ENCODE measurements at places on chromosomes 7 and 10.

DNA sequence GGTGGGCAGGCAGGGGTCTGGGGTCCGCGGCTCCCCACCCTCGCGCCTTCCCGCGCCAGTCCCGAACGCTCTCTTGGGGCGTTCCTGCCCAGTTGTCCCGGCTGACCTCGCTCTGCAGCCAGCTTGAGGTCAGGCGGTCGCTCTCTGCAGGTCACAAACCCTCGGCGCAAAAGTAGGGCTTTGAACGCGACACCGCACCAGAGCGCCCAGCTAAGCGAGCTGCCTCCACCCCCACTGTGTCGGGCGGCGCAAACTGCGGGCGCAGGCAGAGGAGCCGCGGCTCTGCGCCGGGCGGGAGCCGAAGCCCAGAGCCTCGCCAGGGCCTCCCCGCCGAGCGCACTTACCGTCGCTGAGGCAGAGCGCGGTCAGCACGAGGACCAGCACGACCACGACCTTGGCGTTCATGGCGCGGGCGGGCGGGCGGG, 284 bp downstream of the CXCL12 start:
- DNase-seq: peak; percentile 35

DNA sequence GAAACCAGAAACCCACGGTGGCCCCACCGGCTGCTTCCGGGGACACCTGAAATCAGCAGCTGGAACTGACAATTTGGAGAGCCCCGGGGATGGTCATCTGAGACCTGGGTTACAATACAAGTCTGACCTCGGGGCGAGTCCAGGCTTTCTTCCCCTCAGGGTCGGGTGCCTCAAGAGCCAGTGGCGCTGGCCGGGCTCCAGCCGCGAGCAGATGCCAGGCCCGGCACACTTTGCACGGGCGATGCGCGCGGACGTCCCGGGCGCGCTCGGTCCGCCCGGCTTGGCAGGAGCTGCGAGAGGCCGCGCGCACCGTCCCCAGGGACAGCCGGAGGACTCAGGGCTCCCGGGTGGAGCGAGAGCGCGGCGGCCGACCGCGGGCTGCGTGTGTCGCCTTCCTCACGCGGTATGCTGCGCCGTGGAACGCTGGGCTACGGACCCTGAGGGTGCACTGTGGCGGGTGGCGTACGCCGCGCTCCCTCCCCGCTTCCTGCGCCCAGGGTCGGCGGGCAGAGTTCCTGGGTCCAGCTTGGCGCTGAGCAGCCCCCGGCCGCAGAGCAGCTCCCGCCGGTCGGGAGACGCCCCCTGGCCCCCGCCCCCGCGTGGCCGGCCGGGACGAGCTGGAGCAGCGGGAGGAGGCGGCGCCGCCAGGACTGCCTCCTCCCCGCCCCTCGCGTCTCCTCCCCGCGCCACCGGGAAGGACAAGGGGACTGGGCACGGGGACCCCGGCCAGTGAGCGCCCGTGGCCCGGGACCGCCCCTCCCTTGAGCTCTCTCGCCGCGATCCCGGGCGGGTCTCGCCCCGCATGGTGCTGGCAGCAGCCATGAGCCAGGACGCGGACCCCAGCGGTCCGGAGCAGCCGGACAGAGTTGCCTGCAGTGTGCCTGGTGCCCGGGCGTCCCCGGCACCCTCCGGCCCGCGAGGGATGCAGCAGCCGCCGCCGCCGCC, at the start of gene RBM20:
TSS of gene RBM20 (plus strand) at position 684 of the 945 bp plus-strand sequence. CDS start at position 803, 119 bp downstream.
- DNase-seq: peak; percentile 33

DNA sequence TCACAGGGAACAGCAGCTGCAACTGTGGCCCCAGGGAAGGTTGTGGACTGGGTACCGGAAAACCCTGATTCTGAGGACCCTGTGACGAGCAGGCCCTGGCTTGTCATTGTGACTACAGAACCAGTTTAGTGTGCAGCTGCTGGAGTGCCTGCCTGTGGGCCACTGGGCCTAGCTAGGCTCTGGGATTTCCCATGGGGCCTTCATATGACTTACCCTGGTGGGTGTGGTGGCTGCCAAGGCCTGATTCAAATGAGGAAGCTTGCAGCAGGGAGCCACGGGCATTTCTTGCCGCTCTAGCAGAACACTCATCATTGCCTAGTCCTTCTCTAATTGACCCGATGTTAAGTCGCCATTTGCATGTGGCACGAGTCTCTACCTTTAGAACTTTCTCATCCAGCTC, 14.7 kb upstream of the CAMK2G start:
- no peak for DNase-seq

DNA sequence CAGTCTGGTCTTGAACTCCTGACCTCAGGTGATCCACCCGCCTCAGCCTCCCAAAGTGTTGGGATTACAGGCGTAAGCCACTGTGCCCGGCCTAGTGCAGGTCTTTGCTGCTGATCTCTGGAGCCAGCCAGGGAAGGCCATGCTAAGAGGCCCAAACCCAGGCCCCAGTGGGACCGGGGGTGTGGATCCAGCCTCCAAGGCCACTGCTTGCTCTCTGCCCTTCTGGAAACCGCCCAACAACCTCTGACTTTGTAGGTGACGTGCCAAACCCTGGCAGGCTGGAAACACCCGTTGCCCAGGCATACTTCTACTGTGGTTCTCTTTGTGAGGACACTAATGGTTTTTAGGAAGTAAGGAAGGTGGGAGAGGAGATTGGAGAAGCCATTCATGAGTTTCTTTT, 83.5 kb upstream of the GNA12 start:
- DNase-seq: no peak

GRCh38 chr10:113423981-113424721, 128.7 kb upstream of the HABP2 start:
- no peak for DNase-seq

GRCh38 chr7:103714376-103714927, 268.4 kb upstream of the SLC26A5 start:
- no peak for DNase-seq

GRCh38 chr10:124376411-124376810, 42.3 kb downstream of the OAT start:
- DNase-seq: no peak

DNA sequence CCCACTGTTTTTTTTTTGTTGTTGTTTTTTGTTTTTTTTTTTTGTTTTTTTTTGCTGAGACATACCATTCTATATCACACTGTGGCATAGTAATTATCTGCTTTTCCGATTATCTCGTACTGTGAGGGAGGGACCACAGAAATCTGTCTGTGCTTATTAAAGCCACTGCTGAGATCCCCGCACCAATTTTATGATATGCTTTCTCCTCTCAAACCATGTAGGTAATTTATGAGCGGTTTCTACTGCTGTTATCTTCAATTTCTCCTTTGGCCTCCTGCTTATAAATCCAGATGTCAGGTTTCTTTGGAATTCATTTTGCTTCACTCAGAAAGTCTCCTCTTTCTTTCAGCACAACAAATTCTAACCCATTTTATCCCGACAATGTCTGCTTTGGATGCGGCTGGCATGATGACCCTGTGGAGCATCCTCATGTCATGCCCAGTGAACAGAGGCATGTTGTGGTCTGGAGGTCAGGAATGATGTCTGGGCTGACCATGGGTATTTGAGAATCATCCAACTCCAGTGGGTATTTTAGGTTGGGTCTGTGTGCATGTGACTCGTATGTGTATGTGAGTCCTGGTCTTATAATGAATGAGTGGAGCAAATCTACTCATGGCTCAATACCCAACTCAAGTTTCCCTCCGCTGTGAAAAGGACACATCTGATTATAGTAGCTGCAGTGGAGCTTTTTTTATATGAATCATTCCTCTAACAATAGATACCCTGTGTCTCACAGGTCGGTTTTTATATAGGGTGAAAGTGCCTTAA, 213.4 kb downstream of the GALNT17 start:
- no peak for DNase-seq

DNA sequence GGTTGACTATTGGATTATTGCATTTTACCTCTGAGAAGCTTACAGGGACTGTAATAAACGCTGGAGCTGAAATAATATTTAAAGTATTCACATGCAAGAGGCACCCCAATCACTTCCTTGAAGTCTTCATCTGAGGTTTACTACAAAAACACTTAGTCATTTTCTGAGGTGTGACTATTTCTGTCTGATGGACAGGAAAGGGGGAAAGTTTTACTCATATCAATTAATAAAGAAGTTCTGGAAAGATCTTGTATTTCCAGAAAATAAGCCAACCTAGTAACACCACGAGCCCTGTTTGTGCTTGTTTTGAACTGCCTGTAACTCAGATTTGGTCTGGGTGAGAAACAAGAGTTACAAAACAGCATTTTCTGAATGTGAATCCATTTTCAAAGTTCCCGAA, 63.9 kb upstream of the PRKCQ start:
- DNase-seq: no peak

DNA sequence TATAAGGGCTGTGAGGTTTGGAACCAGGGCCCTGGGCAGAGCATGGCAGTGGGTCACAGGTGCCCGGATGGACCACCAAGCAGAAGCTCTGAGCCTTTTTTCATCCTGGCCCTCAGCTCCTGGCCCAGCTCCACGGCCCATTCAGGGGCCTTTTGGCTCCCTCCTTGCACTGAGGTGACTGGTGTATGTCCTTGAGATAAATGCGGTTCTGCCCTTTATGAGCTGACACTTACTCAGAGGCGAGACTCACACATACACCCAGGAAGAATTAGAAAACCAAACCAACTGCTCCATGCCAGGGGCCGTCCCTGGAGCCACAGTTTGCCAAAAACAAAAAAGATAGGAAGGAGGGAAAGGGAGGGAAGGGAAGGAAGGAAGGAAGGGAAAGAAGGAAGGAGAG, 49.7 kb downstream of the CUZD1 start:
- no peak for DNase-seq

DNA sequence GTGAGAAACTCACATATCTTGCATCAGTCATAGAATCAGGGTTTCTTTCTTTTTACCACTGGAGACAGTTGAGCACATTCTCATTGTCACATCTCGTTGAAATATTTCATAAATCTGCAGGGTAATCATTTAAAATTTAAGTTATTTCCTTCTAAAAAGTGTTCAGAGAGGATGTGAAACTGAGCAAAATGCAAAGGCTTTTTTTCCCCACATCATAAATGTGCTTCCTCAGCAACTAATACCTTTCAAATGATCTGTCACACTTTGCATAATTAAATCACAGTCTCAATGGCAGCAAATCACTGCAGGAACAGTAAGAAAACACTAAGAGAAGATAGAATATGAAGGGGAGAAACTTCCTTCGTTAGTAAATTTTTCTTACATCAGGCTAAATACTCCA, 187.5 kb downstream of the EVX1 start:
- no peak for DNase-seq

DNA sequence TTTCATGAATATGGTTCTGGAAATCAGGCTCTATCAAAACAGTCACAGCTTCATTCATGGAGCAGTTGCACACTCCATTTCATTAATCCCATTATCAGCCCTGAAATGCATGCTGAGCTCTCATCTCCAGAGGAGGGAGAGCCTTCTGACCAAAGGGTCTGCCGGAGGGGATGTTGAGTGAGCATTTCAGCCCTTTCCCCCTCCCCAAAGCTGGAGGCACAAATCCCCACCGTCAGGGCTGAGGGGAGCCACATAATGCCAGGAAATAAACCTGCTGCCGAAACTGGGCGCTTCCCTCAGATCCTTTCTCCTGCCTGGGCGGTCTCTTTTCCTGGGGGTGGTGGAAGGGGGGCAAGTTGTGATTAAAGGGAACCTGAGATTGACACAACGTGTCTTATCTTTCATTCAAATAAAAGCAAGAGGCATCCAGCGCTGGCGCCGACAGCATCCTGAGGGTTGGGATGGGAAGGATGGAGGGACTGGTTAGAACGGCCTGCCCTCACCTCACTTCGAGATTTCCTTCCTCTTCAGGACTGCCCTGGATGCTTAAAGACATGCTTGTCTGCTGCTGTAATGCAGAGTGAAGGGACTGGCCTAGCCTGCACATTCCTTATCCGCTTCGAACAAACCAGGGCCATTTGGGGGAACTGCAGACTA, 71.6 kb downstream of the TLL2 start:
- no peak for DNase-seq

DNA sequence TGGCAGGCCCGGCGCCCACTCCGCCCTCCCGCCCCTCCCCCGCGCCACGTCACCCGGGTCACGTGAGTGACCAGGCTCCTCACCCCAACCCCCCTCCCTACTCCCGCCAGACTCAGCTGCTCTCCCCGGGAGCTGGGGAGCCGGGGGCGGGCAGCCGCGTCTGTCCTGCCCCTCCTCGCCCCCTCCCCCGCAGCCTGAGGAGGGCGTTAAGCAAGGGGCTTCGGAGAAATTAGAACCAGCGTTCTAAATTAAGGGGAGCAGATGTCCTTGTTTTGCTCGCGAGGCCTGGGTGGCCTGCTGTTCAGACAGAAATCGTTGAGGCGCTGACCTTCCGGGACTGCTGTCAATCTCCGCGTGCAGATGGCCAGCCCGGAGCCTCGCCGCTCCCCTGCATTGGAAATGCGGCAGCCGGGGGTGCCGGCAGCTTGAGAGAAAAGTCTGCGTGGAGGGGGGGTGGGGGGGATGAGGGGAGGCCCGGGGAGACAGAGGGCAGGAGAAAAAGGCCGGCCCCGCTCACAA, 102.2 kb upstream of the ZNF438 start:
- peak; percentile 73 for DNase-seq

DNA sequence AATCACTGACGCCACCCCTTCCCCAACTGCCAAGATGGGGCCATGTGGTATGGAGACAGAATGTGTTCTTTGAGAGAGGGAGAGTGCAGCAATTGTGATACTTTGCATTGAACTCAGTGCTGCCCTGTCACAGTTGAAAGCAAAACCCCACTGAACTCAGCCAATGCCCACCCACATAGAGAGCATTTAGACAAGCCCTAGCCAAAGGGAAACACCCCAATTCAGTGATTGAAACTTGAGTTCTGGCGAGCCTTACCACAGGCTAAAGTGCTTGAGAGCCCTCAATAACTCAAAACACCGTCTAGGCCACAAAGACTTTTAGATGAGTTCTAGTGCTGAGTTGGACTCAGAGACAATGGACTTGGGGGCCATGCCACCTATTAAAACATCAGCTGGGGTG, 751.9 kb upstream of the POT1 start:
- no peak for DNase-seq

- no peak for DNase-seq
Observed at GRCh38 chr7:75980430-75981202, 13.8 kb downstream of the TMEM120A start.

DNA sequence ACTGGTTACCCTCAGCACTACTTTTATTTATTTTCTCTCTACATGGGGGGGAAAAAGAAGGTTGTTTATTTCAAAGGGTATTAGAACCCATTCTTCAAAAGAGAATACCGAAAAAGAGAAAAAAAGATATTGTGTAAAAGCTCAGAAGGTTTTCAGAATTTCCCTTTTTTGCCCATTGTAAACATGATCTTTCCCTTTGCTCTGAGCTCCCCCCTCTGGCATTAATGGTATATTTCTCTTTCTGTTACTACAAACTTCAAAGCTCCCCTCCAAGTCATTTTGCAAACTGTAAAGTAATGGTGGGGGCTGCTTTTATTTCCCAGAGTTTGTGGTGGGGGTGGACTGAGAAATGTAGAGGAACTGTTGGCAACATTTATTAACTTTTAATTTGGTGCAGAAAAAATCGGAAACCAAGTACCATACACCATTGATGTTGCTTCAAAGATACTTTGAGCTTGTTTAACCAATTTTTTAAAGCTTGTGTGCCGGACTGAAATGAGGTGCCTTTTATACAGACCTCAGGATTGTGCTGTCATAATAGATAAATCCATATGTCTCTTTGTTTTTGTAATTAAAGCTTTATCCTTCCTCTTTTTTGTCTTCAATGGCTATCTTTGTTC, 181.5 kb downstream of the EXOC4 start:
- DNase-seq: no peak

Measured in GM12891 (cell line).